PC-9 (cell line): ENCODE measurements at places on chromosomes 3 and 15. TPM values are rescaled to one million over a fixed set of nuclear protein-coding genes. Genes with fewer than 3 reads are reported as not detected.

DNA sequence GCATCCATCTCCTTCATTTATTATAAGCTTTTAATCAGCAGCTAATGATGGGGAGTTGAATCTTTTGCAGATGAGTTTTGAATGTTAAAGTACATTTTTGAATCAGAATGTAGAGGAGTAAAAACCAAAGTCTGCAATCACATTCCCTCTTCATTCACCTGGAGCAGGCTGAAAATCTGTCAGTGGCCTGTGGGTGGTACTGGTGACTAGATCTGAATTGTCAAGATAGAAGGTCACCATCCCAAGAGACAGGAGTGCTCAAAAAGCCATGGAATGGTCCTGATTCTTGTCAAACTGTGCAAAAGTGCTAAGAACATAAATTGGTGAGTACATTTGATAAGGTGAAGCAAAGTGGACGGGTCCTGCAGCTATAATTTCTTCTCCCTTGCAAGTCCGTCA lies 881.3 kb upstream of the NR2F2 start:
- DNase-seq = no peak

GRCh38 chr15:51680321-51680720 lies 982 bp upstream of the SCG3 start:
- no peak for DNase-seq

DNA sequence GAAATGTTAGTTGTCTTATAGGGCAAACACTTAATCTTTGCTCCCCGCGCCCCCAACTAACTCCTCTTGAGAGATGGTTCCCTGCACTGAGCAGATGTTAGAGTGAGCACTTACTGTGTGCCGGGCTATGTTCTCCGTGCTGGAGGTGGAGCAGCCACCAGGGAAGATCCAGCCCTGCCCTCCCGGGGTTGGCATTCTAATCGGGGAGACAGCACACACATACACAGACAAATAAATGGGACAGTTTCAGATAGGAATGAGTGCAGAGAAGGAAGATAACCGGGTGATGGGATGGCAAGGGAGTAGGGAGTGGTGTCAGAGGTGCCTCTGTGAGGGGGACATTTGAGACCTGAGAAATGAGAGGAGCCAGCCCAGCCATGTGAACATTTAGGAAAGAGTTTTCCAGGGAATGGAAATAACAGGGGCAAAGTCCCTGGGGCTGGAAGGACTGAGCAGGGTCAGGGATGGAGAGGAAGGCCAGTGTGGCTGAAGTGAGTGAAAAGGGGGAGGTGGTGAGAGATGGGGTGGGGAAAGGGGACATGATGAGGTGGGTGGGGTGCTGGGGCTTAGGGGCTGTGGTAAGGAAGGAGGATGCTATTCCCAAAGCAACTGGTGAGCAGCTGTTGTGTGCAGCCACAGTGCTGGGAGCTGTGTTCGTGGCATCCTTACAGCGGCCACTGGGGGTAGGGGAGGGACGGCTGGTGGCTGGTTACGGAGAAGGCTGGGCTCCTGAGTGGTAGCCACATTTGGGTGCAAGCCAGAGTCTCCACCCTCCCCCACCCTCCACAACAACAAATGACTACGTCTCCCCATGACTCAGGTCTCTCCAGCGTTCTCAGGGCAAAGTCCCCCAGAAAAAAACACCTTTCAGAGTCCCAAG lies 15.4 kb upstream of the FGD5 start:
- no peak for DNase-seq

DNA sequence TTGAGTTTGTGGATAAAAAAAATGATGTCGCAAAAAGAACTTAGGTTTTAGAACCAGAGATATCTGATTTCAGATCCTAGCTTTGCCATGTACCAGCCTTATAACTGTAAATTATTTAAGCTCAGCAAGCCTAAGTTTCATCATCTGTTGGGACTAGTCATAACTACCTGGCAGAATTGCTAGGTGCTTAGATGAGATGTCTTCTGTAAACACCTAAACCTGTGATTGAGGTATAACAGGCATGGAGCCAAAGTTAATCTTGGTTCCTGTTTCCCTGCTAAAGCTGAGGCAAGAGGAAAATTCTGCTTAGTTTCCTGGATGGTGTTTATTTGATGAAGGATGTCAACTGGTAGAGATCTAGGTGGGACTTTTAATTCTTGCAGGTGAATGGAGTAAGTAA lies 331.3 kb upstream of the RBMS3 start:
- no peak for DNase-seq

DNA sequence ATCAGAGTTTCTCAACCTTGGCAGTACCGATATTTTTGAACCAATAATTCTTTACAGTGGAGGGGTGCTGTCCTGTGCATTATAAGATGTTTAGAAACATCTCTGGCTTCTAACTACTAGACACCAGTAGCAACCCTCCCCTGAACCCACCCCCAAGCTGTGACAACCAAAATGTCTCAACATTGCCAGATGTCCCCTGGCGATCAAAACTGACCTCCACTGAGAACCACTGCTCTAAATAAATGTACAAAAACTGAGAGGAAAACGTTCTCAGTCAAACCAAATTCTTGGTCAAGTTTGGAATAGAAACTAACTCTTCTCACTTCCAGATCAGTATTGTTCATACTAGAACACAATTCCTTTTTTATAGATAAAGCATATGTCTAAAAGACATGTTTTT lies 58.5 kb downstream of the GPR160 start:
- DNase-seq = no peak

- DNase-seq = peak; percentile 64
Measured at GRCh38 chr15:85407421-85408269, 27.2 kb downstream of the AKAP13 start.

DNA sequence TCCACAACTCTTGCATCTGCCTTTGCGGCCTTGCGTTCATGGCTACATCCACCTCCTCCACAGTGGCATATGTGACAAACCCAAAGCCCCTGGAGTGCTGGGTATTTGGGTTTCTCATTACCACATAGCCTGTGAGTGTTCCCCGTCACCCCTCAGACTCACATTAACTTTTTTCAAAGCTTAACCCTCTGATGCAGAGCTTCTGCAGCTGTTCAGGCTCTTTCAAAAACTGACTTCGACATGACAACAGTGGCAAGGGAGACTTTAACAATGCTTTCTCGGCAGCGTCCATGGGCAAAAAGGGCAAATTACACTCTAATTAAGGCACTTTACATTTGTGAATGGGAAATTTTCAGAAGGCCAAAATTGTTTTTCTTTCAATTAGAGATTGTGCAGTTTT lies 343.2 kb downstream of the UNC13C start:
- no peak for DNase-seq

The CA12 gene
- total RNA-seq = 3.8 and 4.6 TPM in 2 replicates
